ENCODE measurements at places on chromosomes 3 and 15.

- no peak for DNase-seq
These were observed at the start of gene PIGZ for GRCh38 chr3:196968233-196969133. Gene PIGZ (minus strand): TSS chr3:196968833. CDS start chr3:196952031, 16,802 bp downstream.

DNA sequence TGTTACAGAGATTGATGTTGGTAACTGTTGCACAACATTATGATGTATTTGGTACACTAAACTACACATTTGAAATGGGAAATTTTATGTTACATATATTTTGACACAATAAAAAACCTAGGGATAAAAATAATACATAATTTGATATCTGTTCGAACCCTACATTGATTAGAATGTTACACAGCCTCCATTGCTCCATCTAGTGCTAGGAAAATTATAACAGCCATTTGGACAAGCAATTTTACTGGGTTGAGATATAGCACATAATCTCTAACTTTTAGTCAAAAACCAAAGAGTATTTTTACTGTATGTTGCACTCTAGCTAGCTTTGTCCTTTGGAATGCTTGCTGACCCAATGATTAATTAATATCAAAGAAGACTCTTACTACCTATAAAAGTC lies 108.1 kb downstream of the LSAMP start:
- no peak for DNase-seq

GRCh38 chr3:193816656-193817311 lies 223.8 kb downstream of the OPA1 start:
- DNase-seq: peak; percentile 66

- no peak for DNase-seq
These were observed 28.6 kb downstream of the TRAK1 start for GRCh38 chr3:42119561-42120355.

- peak; percentile 50 for DNase-seq
These were observed 89.7 kb downstream of the AQP9 start for GRCh38 chr15:58227706-58228543.

DNA sequence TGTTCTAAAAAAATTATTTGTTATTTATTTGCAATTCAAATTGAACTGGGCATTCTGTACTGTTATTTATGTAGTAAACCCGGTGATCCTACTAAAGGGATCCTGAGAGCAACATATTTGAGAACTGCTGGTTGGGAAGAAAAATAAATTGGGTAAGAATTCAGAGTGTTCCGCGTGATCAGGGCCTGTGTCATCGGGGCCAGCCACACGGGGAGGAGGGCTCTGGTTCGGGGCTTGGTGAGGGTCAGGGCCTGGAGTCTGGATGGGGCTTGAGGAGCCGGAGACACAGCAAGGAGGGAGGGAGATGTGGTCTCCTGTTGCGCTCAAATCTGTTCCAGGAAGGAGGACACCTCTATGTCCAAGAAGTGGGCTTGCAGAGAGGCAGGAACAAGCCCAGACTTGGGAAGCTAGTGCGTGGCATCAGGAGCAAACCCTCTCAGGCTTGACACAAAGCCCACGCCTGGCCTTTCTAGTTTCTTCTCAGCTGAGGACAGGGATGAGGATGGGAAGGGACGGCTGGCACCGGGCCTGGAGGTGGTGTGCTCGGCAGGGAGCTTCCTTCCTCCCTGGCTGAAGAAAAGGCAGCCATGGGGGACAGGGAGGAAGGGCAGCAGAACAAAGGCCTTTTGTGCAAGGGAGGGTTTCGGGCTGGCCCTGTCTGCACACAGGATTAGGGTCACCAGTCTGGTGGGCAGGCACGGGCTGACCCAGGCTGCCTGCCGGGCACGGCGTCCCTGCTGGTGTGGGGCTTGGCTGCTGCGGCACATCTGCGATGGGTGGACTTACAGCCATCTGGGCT lies 22.9 kb upstream of the FBLN2 start:
- no peak for DNase-seq

DNA sequence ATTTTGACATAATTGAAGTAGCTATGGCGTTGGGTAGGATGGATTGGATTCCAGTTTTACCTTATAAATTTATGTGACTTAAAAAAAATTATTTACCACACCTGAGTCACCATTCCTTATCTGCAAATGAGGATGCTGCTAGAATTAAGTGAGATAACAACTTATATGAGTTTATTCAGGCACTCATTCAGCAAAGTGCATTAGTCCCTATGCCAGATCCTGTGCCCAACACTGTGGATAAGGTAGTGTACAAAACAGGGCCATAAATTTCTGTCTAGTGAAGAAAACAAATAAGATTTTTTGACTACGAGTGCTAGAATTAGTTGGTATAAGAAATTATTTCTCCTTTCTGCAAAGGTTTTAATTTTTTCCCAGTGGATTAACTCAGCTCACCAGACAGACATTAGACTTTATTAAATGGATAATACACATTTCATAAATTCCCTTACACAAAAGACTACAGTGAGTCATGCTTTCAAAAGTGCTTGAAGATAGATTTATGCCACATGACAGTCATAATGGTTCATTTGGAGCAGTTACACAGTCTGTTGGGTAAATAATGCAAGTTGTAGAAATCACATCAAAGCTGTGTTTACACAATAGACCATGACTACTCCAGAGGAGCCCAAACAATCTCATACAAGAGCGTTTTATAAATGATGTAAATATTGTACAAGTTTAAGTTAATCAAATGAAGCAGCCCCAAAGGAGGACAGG lies 129.9 kb upstream of the TGFBR2 start:
- DNase-seq: peak; percentile 6

GRCh38 chr15:80455668-80456442 lies 51.7 kb downstream of the ARNT2 start:
- peak; percentile 14 for DNase-seq

GRCh38 chr3:71680603-71681002 lies 44.6 kb downstream of the EIF4E3 start:
- DNase-seq: no peak

DNA sequence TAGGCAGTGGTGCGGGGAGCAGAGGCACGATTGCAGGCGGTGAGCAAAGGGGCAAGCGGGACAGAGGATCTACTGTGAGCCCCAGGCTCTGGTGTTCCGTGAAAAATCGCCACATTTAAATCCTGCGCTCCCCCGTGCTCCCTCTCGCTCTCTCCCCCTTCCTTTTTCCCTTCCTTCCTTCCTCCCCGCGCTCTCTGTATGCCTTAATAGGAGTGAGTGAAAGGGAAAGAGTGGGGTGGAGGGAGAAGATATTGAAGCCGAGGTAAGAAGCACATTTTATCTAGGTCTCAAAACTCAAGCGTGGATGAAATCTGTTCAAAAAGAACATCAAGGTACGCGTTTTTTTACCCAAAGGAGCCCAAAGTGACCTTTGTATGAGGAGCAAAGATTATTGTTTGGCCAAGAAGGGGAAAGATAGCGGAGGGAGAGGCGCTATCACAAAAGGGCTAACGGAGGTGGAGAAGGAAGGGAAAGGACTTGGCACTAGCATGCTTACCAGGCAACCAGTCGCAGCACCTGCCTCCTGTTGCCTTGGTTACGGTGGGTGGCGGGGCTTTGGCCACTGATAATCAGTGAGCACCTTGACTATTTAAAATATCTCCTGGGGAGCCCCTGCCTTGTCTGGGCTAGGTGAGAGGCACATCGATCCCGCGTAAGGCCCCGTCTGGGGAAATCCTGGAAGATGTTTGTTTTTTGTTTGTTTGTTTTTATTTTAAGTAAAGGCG lies 14.9 kb upstream of the AEN start:
- DNase-seq: no peak

DNA sequence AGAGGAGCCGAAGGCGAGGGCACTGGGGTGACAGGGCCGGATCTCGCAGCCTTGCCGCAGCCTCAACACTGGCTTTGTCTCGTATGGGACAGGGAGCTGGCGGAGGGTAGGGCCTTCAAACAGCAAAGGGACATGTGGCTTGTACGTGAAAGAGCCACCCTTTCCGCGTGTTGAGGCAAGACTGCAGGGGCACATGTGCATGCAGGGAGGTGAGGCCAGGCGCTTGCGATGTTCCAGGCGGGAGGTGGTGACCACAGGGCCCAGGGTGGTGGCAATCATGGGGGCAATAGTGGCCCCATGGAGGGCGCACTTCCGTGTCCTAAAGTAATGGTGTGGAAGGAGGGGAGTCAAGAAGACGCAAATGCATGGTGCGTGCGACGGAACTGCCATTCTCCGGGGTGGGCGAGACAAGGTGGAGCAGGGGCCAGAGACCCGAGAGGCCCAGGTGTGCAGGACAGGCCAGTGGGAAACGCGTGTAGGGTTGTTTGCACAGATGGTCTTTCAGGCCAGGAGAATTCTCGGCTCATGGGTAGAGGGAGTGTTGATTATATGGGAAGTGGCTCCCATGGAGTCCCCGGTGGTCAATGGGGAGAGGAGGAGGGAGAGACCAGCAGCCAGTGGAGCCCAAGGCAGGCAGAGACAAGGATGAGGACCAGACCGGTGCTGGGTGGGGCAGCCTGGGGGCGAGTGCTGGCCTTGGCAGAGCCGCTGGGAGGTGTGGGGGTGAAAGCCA lies 45.8 kb upstream of the PCSK6 start:
- no peak for DNase-seq

DNA sequence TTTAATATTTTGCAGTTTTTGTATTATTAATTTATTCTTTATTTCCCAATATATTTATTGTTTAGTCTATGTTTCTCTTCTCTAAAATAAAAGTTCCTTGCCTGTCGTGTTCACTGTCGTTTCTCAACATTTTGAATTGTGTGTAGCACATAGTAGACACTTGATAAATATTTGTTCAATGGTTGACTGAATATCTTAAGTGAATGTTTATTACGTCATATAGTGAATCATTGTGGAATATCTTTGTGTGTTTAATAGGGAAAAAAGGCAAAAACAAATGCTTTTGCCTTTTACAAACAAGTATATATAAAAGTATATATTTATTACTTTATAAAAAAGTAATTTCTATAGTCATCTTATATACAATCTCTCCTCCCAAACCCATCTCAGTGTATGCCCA lies 572.3 kb downstream of the EPHA3 start:
- DNase-seq: no peak

DNA sequence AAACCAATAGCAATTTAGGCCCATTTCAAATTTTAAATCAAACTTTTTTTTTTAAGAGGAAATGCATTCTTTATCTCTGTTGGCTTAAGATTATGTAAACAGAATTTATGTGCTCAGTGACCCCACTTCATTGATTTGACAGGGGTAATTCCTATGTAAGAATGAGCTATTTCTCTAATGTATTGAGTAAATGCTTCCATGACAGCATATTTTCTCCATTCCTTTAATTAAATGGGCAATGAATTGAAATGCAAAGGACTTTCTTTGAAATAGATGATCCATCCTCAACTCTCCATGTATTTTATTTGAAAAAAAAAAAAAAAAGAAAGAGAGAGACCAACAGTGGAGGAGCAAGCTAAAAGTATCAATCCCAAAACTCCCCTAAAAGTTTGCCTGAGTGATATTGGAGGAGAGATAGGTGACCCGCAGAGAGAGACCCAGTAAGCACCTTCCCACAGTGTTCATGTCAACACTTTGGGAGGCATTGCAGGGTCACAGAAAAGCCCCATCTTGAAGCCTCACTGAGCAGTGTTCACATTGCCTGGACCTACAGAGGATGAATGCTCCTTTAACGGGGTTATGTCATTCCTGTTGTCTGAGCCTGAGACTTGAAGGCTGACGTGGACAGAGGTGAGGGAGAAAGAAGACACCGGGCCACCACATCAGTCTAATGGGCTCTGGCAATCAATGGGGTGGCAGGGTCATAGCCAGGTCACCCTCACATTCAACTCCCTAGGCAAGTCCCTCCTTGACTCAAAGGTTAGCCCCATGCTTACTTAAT lies 176.0 kb downstream of the SHOX2 start:
- DNase-seq: no peak

GRCh38 chr15:31160740-31161495 lies 59.4 kb upstream of the TRPM1 start:
- no peak for DNase-seq

Data from NCI-H2029 (cell line).